ENCODE measurements at places on chromosomes 2 and 18.

DNA sequence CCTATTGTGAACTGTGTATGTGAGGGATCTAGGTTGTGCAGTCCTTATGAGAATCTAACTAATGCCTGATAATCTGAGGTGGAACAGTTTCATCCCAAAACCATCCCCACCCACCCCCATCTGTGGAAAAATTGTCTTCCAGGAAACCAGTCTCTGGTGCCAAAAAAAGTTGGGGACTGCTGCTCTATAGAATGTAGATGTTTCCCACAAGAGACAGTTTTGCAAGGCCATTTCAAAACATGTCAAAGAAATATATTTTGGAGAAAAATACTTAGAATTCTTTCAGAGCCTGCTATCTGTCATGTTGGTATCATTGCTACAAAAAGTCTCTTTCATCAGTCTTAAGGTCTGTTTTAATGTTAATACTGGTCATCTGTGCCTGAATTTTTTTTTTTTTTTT, 4.1 kb upstream of the SLC39A10 start:
- DNase-seq = no peak
- H3K36me3 ChIP-seq = no peaks in the 10 kb centered on the region
- no peaks in the 10 kb centered on the region for H3K27me3 ChIP-seq
- no peak overlapping the region for H3K4me3 ChIP-seq
- H3K4me1 ChIP-seq = peaks cover 6% of the 10 kb centered on the region

DNA sequence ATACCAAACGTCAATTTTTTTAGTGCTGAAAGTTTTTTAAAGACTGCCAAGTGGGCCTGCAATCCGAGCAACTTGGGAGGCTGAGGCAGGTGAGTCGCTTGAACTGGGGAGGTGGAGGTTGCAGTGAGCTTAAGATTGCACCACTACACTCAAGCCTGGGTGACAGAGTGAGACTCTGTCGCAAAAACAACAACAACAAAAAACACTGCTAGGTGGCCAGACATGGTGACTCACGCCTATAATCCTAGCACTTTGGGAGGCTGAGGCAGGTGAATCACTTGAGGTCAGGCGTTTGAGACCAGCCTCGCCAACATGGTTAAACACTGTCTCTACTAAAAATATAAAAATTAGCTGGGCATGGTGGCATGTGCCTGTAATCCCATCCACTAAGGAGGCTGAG, 202.8 kb upstream of the COPS8 start:
- no peak overlapping the region for H3K27ac ChIP-seq
- H3K4me3 ChIP-seq = no peak overlapping the region
- H3K4me1 ChIP-seq = no peaks in the 10 kb centered on the region
- peaks cover 2% of the 10 kb centered on the region for H3K27me3 ChIP-seq
- no peak for DNase-seq

DNA sequence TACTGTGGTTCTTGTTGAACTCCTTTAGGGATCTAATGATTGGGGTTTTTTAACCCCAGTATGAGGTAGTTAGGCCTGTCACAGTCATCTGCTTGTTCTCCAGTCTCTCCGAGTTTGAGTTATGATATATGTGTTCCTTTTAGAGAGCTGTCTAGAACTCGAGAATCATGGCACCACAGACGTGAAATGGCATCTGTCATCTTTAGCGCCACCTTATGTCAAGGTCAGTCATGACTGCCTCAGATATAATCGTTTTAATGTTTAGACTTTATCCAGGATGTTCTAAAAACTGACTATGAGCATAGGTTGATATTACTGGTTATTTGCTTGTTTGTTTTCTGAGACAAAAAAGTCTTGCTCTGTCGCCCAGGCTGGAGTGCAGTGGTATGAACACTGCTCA, 112.2 kb downstream of the CEP192 start:
- no peak overlapping the region for H3K27ac ChIP-seq
- H3K36me3 ChIP-seq = peaks cover 91% of the 10 kb centered on the region
- no peaks in the 10 kb centered on the region for H3K27me3 ChIP-seq
- no peak overlapping the region for H3K4me3 ChIP-seq
- no peaks in the 10 kb centered on the region for H3K4me1 ChIP-seq
- DNase-seq = no peak

DNA sequence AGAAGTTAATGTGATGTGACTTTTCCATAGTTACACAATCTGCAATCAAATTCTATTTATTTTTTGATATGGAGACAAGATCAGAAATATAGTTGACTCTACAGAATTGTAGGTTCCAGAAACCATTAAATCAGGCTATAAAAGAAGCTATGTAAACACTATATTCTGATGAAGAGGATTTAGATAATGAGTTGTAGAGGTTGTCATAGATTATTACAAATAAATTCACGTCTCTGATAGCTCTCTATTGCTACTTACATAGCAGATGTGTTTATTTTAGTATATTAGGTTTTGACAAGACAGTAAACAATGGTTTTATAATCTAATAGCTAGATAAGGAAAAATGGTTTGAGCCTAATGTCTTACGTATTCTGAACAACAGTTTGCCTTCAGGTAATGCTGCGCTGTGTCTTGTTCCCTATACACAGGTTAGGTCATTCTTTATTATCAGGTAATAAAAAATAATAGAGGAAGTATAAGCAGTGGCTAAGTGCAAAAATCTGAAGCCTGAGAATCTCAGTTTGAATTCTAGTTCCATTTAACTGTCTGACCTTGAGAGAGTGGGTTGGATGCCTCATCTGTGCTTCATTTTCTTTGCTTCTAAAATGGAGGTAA, 93.4 kb downstream of the PPP1R1C start:
- no peaks in the 10 kb centered on the region for H3K27me3 ChIP-seq
- H3K36me3 ChIP-seq = no peaks in the 10 kb centered on the region
- no peak overlapping the region for H3K27ac ChIP-seq
- no peaks in the 10 kb centered on the region for H3K4me1 ChIP-seq

- H3K27me3 ChIP-seq = no peaks in the 10 kb centered on the region
- H3K4me1 ChIP-seq = no peaks in the 10 kb centered on the region
- no peaks in the 10 kb centered on the region for H3K36me3 ChIP-seq
- H3K4me3 ChIP-seq = no peak overlapping the region
Observed at GRCh38 chr2:5521461-5521860, 170.7 kb upstream of the SOX11 start.

- no peak overlapping the region for H3K27ac ChIP-seq
- no peaks in the 10 kb centered on the region for H3K4me1 ChIP-seq
- no peaks in the 10 kb centered on the region for H3K27me3 ChIP-seq
Observed at GRCh38 chr2:16442971-16443370, 222.7 kb downstream of the CYRIA start.

- no peak overlapping the region for H3K27ac ChIP-seq
- peaks cover 27% of the 10 kb centered on the region for H3K36me3 ChIP-seq
- H3K4me3 ChIP-seq = no peak overlapping the region
Observed at GRCh38 chr2:73937899-73938298, 11.2 kb downstream of the DGUOK start.

GRCh38 chr2:45009303-45009927, at the start of gene SIX2:
Gene SIX2, minus strand, starts transcription at chr2:45009452. Its CDS starts 342 bp downstream, at chr2:45009110.
- H3K4me3 ChIP-seq = no peak within 1 kb of the TSS
- no peak within 1 kb of the TSS for H3K27ac ChIP-seq
- H3K36me3 ChIP-seq = no peaks in the 10 kb centered on the region
- H3K27me3 ChIP-seq = peaks cover 27% of the 10 kb centered on the region
- H3K4me1 ChIP-seq = peaks cover 11% of the 10 kb centered on the region
- no peak for DNase-seq

DNA sequence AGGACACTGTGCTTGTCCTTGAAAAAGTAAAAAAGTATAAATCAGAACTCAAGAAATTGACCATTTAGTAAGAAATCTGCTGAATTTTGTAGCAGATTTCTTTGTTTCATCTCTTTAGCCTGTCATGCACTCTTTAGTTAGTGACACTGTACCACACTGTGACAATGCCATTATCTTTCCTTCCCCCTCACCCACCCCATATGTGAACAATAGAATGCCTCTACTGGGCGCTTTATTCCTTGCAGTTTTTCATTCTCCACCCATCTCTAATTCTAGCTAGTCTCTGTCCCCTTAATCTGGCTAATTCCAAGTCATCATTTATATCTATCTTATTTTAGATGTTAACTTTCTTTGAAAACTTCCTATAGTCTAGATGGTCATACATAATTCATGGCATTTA, 241.0 kb downstream of the LRP1B start:
- H3K36me3 ChIP-seq = no peaks in the 10 kb centered on the region
- no peak for DNase-seq
- no peak overlapping the region for H3K4me3 ChIP-seq
- no peaks in the 10 kb centered on the region for H3K4me1 ChIP-seq
- no peak overlapping the region for H3K27ac ChIP-seq
- H3K27me3 ChIP-seq = no peaks in the 10 kb centered on the region

GRCh38 chr2:173851141-173851641, 114.0 kb downstream of the SP3 start:
- peaks cover 8% of the 10 kb centered on the region for H3K27me3 ChIP-seq
- no peak for DNase-seq
- H3K4me3 ChIP-seq = no peak overlapping the region
- no peaks in the 10 kb centered on the region for H3K36me3 ChIP-seq
- H3K4me1 ChIP-seq = no peaks in the 10 kb centered on the region

DNA sequence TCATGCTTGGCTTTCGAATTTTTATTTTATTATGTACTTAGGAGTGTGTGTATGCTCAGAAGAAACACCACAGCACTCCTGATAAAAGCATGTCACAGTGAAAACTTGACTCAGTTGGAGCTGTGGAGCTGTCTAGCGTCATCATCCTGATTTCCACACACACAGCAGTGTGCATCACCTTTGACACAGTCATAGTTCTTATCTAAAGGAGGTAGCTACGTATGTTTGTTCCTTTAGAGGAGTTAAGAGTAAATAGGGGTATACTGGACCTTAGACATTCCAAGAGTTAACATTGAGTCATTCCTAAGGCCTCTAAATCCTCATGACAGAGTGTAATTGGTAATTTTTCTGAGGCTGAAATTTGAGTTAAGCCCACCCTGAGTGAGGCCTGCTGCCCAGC, 96.9 kb downstream of the PHLPP1 start:
- H3K4me1 ChIP-seq = no peaks in the 10 kb centered on the region
- H3K27me3 ChIP-seq = no peaks in the 10 kb centered on the region

- DNase-seq = no peak
- no peaks in the 10 kb centered on the region for H3K36me3 ChIP-seq
- H3K27ac ChIP-seq = no peak overlapping the region
- no peak overlapping the region for H3K4me3 ChIP-seq
- no peaks in the 10 kb centered on the region for H3K4me1 ChIP-seq
Observed at GRCh38 chr2:140362361-140362760, 1582.2 kb upstream of the NXPH2 start.

GRCh38 chr2:172701250-172701649, 34.4 kb upstream of the RAPGEF4 start:
- no peak for DNase-seq
- no peaks in the 10 kb centered on the region for H3K4me1 ChIP-seq
- H3K27me3 ChIP-seq = no peaks in the 10 kb centered on the region
- no peaks in the 10 kb centered on the region for H3K36me3 ChIP-seq
- H3K27ac ChIP-seq = no peak overlapping the region
- no peak overlapping the region for H3K4me3 ChIP-seq

DNA sequence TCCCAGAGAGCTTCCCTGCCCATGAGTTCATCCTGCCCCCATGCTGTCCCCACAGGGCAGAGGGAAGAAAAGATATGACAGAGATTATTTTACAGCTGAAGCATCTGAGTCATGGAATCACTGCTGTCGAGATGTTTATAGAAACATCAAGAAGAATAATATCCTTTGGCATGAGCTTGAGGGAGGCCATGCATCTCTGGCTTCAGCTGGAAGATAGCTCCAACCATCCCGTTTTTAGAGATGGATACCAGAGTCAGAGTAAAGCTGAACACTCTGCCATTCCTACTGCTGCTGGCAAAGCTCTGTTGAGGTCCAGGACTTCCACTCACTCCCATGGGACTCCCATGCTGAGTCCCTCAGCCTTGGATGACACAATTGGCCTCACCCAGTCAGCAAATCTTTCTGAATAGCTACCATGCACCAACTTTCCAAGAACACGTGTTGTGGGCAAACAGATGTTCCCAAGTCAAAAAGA, 167.8 kb downstream of the TTC32 start:
- H3K4me3 ChIP-seq = no peak overlapping the region
- DNase-seq = no peak
- H3K27ac ChIP-seq = no peak overlapping the region

DNA sequence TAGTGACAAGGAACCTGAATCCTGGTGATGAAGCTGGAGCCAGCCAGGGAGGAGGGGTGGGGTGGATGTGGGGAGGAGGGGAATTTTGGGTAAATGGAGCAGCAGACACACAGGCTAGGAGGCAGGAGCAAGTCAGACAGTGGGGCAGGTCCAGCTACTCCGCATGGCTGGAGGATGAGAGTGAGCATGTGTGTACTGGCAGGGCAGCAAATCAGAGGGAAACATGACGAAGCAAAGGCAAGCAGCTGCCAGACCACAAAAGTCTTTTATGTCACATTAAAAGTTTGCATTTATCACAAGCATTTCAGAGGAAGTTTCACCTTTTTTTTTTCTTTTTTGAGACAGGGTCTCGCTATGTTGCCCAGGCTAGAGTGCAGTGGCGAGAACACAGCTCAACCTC, 11.9 kb upstream of the KIDINS220 start:
- H3K4me3 ChIP-seq = no peak overlapping the region
- H3K27ac ChIP-seq = no peak overlapping the region
- H3K27me3 ChIP-seq = peaks cover 20% of the 10 kb centered on the region
- H3K36me3 ChIP-seq = no peaks in the 10 kb centered on the region
- H3K4me1 ChIP-seq = no peaks in the 10 kb centered on the region

DNA sequence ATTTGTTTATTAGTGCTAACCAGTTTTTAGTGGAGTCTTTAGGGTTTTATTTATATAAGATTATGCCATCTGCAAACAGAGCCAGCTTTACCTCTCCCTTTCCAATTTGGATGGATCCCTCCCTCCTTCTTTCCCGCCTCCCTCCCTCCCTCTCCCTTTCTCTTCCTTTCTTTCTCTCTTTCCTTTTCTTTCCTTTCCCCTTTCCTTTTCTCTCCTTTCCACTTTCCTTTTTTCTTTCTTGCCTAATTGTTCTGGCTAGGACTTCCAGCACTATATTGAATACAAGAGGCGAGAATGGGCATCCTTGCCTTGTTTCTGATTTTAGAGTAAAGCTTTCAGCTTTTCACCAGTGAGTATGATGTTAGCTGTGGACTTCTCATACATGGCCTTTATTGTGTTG, 24.1 kb downstream of the COLEC11 start:
- no peak for DNase-seq
- no peaks in the 10 kb centered on the region for H3K36me3 ChIP-seq
- H3K4me1 ChIP-seq = no peaks in the 10 kb centered on the region
- no peak overlapping the region for H3K4me3 ChIP-seq
- no peak overlapping the region for H3K27ac ChIP-seq
- no peaks in the 10 kb centered on the region for H3K27me3 ChIP-seq

GRCh38 chr18:9094307-9095226, 7.9 kb upstream of the NDUFV2 start:
- no peaks in the 10 kb centered on the region for H3K36me3 ChIP-seq
- H3K27me3 ChIP-seq = no peaks in the 10 kb centered on the region
- DNase-seq = no peak
- H3K27ac ChIP-seq = peak overlapping the region; percentile 79
- H3K4me1 ChIP-seq = peaks cover 56% of the 10 kb centered on the region

DNA sequence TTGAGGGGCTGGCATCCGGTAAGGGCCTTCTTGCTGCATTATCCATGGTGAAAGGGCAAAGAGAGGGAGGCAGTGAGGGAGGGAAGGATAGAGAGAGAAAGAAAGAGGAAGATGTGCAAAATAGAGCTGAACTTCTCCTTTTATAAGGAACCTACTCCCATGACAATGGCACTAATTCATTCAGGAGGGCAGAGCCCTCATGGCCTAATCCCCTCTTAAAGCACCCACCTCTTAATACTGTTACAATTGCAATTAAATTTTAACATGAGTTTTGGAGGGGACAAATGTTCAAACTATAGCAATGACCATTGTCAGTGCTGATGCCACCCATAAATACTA, 60.2 kb downstream of the CXCR4 start:
- peak overlapping the region; percentile 71 for H3K27ac ChIP-seq
- H3K4me3 ChIP-seq = peak overlapping the region; percentile 73
- H3K4me1 ChIP-seq = peaks cover 58% of the 10 kb centered on the region
- H3K27me3 ChIP-seq = no peaks in the 10 kb centered on the region
